ENCODE measurements at places on chromosomes 5 and 9. TPM values are rescaled to one million over a fixed set of nuclear protein-coding genes. Genes with fewer than 3 reads are reported as not detected.

SETD9 gene
- total RNA-seq = 6.9 TPM

GKAP1 gene
- total RNA-seq = 7.0 TPM

TMEM252 gene
- not detected for total RNA-seq

ZFP37 gene
- total RNA-seq = 1.3 TPM

EIF4EBP3 gene
- total RNA-seq = 2.2 TPM

TMEM171 gene
- total RNA-seq = 6.3 TPM

TGFBR1 gene
- total RNA-seq = 35.3 TPM

MYOT gene
- total RNA-seq = not detected

SLCO4C1 gene
- total RNA-seq = not detected

SOHLH1 gene
- not detected for total RNA-seq

SPINK13 gene
- total RNA-seq = not detected

TRAF1 gene
- total RNA-seq = 7.0 TPM

Data from A549 treated with DMSO at 1 μM for 4 hours (cell line).